ENCODE measurements at places on chromosomes 11 and 22.
A peak's percentile ranks its signal among the peaks of the same experiment; 100 is the strongest.

DNA sequence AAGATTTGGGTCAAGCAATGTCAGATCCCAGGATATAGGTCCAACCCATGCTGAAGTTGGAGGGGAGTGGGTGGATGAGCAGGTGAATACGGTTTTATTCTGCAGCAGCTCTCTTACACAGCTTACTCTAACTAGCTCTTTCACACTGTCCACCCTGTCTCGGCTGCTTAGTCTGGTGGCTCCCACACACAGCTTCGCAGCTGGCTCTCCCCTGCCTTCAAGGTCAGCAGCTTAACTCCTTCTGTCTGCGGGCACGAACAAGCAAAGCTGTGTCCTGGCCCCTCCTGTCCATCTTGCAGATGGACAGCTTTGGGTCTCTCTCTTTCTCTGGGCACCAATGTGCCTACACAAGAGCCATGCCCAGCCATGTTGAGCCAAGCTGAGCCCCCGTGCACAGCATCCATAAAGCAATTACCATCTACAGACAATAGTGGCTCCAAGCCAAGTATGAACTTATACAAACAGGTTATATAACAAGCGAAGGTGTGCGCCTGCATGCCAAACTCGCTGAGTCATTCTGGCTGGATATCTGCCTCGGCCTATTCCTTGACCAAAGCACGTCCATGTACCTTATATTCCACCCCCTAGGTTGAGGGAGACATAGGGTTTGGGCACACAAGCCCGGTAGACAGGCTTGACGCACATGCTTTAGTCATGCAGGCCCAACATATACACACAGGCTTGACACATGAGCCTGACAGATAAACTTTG lies 1307.8 kb upstream of the RAG2 start:
- DNase-seq = no peak

- no peak for DNase-seq
Measured at GRCh38 chr11:119722281-119722794, 6.7 kb downstream of the NECTIN1 start.

GRCh38 chr22:19714312-19715187 lies at the start of gene SEPTIN5:
SEPTIN5 (plus strand) TSS chr22:19714503; CDS start chr22:19714589, 86 bp downstream.
- DNase-seq = no peak

- no peak for DNase-seq
Measured at GRCh38 chr22:47787501-47788227, 1025.2 kb downstream of the TBC1D22A start.

- no peak for DNase-seq
Measured at GRCh38 chr11:121295246-121296029, 2.9 kb downstream of the SC5D start.

GRCh38 chr22:27677905-27678458 lies 123.6 kb downstream of the MN1 start:
- no peak for DNase-seq

- DNase-seq = no peak
Measured at GRCh38 chr11:68308068-68308467, 4.3 kb upstream of the LRP5 start.

DNA sequence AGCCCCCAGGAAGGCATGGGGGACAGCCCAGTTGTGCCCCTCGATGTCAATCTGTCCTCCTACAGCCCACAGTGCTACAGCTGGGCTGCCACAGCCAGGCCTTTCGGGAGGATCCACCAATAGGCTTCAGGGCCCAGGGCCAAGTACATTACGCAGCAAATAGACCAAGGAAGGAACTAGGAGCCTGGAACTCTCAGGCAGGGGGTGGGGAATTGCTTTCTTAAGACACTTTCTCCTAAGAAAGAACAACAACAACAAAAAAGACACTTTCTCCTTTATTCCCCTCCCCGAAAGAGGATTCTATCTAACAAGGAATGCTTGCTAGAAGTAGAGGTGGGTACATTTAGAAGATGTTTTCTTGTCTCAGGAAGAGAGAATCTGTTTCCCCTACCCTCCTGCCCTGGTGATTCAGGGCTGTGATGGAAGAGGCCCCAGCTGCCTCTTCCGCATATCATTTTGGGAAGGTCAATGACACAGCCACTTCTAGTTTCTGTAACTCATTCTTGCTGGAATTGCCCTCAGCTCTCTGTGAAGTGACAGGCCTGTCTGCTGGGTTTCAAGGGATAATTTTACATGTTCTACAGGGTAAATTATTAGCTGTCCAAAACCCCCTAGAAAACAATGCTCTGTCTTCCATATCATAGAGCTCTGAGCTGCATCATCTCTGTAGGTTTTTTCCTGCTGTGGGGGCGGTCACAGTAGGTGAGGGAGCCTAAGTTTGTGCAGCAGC lies 6.0 kb upstream of the MALAT1 start:
- DNase-seq = peak; percentile 53

DNA sequence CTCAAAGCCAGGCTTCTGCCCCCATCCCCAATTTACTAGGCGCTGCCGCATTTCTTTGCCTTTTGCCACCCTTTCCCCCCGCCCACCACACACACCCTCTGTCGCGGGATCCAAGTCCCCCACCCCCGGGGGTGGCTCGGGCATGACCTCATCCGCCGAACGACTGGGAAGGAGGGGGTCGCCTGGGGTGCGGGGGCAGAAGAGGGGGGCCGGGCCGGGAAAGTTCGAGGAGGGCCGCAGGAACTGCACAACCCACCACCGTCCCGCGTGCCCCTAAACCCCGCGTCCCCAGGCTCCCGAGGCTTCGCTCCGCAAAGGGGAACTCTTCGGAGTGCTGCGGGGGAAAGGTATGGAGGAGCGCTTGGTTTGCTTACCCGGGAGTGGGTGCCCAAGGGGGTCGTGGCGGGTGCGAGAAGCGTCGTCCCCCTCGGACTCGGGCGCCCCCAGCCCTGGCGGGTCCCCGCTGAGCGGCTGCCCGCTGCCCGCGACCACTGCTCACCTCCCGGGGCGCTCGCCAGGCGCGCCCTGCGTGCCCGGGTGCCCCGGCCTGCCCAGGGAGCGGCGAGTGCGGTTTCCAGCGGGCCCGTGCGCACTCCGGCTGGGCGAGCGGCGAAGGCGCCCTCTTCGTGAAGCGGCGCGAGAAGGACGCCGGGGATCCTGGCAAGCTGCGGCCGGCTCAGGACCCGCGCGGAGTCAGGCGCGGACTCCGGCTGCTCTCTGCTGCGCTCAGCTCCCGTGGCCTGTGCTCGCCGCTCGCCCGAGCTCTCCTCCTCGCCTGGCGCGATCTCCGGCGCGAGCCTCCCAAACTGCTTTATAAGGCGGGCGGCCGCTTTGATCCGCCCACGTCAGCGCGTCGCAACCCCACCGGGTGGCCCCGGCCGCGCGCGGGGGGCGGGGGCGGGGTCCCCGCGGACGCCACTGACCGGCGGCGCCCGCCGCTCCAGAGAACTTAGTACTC lies 4.0 kb upstream of the WNT11 start:
- DNase-seq = peak; percentile 10

GRCh38 chr11:10485646-10486045 lies 30.6 kb downstream of the AMPD3 start:
- no peak for DNase-seq

GRCh38 chr11:88555018-88555828 lies 217.7 kb upstream of the CTSC start:
- DNase-seq = no peak

- no peak for DNase-seq
Measured at GRCh38 chr11:69442012-69442806, 39.3 kb upstream of the LINC01488 start.

DNA sequence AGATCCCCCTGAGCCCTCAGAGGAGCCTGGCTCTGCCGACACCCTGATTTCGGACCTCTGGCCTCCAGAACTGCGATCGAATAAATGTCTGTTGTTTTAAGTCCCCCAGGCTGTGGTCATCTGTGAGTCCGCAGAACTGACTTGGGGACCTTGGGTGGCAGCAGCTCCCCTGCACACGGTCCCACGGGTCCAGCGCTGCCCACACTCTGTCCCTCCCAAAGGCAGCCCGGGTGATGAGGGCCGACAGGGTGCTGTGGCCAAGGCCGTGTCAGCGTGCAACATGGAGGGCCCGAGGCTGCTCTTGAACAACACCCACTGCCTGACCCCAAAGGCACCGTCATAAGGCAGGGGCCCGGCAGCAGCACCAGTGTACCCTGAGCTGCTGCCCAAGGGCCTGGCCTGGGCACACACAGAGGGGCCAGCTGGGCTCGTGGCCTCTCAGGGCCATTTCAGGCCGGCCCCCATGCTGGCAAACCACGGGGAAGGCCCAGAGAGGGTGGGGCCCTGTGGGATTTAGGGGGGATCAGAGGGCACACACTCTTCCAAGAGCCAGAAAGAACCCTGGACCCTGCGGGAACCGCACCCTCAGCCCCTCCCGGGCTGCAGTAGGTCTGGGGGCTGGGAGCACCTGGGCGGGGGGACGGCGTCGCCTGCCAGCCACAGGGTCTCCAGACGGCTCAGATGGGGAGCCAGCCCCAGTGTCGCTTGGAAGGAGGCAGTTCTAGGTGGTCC lies 77.1 kb upstream of the PRR5 start:
- DNase-seq = no peak

All from CD4-positive, alpha-beta T cell treated with Interferon gamma for 1 hour (primary cell).